ENCODE measurements at places on chromosomes 2 and 18.

DNA sequence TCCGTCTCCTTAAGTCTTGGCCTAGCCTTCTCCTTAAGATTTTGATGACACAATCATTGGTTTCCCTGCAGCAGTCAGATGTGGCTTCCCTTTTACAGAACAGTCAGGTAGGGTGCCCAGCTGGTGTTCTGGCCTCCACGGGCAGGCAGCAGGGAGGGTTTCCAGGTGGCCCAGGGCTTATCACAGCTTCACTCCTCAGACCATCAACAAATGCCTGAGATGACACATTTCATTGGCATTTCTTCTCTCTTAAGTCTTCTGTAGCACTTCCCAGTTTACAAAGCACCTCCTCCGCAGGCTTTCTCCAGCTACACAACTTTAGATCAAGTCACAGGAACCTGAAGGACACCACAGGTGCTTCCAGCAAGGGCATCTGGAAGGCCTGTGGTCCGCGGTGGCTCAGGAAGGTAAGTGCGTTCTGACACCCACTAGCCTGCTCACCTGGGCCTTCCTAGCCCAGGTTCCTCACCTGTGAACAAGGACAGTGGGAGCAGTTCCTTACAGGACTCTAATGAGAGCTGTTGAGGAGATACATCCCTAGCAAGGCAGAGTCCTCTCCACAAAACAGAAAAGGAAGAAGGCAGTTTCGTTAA, 37.6 kb downstream of the PTPN18 start:
- peak; percentile 0 for DNase-seq

DNA sequence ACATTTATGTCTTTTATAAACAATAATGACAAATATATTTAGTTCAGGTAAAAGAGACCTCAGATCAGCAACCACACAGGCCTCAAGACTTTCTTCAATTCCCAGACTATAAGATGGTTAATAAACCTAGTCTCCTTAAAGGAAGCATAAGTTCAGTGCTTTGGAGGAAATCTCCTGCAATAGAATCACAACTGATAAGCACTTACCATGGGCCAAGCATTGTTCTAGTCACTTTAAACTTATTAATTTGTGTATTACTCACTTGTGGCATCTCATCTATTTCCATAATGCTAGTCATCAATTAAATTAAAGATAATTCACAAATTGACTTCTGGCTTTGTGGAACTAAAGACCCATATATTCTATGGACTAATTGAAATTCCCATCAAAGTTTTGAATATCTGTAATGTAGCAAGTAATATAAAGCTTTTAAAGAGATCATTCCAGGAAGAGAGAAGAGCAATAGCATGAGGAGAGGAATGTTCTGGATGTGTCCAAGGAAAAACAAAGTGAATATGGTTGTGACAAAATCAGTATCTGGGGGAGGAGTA, 42.2 kb downstream of the COL3A1 start:
- DNase-seq: peak; percentile 6

GRCh38 chr18:68102117-68102516, 585.6 kb upstream of the DSEL start:
- DNase-seq: no peak

- DNase-seq: no peak
Measured at GRCh38 chr2:76120176-76120575, 409.5 kb upstream of the GCFC2 start.

DNA sequence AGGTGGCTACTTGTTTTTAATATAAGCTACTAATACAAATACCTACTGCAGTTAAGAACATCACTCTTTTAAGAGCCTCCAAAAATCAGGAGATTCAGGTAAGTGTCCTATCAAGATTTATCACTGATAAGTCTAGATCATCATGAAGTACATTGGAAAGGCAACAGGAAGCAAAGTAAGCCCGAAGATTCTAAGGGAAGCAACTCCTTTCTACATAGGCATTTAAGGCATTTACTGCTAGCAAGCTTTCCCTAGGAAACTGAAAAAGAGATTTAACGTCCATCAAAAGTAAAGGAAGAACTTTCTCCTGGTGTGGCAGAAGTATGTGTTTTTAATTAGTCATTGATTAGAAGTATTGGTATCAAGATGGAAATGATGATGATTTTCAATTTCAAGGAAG, 3.7 kb downstream of the STK17B start:
- no peak for DNase-seq
